ENCODE measurements at places on chromosomes 3 and 15.
A peak's percentile ranks its signal among the peaks of the same experiment; 100 is the strongest.

DNA sequence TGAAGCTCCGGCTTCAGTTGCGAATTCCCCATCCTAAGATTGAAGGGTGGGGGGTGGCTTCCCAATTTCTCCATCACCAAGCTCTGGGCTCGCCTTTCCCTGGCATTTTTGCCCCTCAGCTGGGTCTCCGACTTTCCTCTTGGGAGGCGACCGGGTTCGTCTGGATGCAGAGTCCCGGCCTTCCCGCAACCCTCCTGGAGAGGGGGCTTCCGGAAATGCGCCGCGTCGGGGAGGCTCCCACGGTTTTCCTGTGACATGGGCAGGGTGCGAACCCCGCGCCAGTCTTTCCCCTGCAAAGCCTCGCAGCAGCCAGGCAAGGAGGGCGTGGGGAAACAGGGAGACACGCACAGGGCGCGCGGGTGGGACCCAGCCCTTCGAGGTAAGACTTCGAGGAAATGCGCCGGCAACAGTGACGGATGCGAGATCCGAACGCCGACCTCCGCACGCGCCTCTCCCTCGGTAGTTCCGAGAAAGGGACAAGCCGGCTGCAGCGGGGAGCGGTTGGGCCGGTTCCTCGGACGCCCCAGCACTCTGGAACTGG, 466 bp upstream of the HCN4 start:
- DNase-seq = no peak

DNA sequence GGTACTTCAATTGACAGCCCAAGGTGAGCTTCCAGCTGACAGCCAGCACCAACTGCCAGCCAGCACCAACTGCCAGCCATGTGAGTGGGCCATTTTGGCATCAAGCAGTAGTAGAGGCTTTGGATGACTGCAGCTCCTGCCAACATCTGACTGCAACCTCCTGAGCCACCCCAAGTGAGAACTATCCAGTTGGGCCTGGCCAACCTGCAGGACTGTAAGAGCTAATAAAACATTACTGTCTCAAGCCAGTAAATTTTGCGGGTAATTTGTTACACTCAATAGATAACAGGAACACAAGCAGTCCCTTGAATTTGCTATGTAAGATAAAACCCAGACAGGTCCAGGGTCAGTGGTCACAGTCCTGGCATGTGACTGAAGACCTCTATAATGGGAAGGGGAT, 29.7 kb downstream of the EPHB1 start:
- peak; percentile 43 for DNase-seq

DNA sequence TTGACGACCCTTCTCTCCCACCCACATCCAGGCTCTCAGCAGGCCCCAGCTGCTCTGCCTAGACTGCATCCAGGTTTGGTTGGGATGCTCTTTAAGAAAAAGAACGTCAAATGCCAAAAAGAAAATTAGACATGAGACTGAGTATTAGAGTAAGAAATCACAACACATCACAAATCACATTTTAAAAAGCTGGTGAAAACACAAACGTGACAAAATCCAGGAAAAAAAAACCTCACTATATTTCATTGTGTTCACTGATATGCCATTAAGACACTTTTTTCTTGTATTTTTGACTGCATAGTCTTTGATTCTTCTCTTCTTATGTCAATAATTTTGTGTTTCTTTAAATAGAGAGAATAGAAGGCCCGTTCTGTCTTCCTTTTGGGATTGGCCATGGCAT, 243.7 kb downstream of the TLE3 start:
- no peak for DNase-seq

DNA sequence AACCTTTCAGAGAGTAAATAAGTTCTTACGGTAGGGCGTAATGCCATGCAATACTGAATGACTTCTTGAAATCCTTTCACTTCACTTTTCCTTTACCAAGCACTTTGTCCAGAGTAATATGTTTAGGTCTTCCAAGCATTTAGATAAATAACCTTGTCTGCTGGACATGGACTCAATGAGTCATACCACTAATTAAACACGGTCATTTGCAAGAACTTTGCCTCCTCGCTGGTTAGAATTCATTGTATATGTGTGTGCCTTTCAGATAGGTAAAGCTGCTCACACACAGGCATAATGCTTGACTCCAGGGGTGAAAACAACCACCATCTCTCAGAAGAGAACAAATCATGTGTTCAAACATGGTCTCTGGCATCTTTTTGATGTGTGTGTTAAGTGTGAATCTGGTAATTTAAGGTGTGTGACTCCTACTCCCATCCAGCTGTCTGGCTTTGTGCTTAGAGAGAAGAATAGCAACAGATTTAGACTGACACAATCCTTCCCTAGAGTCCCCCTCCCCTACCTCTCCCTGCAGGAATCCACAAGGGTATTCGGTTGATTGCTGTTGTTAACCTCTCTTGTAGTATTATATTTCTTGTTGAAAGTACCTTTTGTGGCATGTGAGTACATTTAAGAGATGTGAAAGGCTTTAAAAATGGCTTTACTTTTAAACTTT, 419.0 kb downstream of the CNTN4 start:
- no peak for DNase-seq

- DNase-seq = no peak
These were observed 70.1 kb upstream of the GLCE start for GRCh38 chr15:69090197-69090948.

GRCh38 chr3:74561881-74562280, 52.6 kb downstream of the CNTN3 start:
- DNase-seq = no peak

DNA sequence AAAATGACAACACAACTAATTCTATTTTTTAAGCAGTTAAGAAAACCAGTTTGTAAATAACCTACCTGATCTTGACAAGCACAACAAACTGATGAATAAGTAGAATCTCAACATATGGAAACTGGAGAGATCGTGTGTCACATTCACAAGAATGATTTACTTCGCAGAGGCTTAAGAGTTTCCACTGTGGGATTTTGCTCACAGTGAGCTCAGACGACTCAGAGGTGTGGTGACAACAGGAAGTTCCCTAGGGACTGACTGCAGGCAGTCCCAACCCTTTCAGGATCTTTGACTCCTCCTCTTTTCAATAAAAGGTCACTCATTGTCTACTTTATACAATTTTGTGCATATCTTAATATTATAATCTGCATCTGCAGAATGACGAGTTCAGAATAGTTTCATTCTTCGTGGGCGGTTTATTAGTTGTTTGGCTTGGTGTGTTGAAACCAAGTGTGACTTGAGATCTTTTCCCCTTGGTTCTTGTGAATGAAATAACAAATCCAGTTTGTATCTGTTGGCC, at the start of gene LIPH:
TSS of gene LIPH (minus strand) at position 231 of the 520 bp plus-strand sequence. CDS start at position 114, 117 bp downstream.
- peak; percentile 62 for DNase-seq

DNA sequence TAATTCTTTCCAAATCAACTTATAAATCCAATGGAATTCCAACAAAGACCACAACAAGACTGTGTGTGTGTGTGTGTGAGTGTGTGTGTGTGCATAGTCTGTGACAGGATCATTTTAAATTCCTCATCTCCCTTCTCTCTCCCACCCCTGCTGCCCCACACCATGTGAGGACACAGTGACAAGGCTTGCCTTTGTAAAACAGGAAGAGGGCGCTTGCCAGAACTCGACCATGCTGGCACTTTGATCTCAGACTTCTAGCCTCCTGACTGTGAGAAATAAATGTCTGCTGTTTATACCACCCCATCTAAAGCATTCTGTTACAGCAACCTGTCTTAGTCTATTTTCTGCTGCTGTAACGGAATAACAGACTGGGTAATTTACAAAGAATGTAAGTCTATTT, 99.1 kb downstream of the NSMCE3 start:
- no peak for DNase-seq

GRCh38 chr15:39260391-39260790, 320.5 kb upstream of the THBS1 start:
- no peak for DNase-seq

- no peak for DNase-seq
These were observed 95.3 kb upstream of the OXTR start for GRCh38 chr3:8864402-8865350.

- no peak for DNase-seq
These were observed 11.9 kb downstream of the P3H2 start for GRCh38 chr3:190108804-190109203.

DNA sequence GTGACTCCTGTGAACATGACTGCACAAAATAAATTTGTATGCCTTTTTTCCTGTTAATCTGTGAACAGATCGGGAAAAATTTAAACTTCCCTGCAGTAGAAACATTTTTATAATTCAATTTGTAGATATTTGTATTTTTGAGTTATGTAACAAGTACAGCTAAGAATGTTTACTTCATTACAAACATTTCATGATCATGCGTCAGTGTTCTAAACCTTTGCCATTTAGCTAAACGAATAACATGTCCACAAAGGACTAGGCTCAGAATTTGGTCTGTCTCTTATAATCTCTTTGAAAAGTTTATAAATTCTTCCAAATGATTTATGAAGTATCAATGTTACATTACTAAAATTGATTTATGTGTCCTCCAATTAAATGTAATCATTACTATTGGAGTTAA, 17.3 kb upstream of the CRYBG3 start:
- DNase-seq = no peak

DNA sequence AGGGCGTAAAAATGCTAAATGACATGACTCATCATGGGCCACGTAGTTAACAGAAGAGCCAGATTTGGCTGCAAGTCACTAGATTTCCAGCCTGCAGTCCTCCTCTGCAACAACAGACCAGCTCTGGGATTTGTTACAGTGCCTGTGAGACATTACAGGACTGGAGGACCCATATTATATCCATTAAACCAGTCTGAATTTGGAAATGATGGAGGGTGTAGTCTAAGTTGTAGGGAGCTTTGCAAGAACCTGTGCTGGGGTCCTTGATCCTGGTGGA, 10.8 kb downstream of the ZNF774 start:
- no peak for DNase-seq

GRCh38 chr3:178474526-178474925, 61.7 kb upstream of the KCNMB2 start:
- DNase-seq = peak; percentile 68

GRCh38 chr15:53762916-53763315, 3.5 kb upstream of the WDR72 start:
- DNase-seq = no peak

DNA sequence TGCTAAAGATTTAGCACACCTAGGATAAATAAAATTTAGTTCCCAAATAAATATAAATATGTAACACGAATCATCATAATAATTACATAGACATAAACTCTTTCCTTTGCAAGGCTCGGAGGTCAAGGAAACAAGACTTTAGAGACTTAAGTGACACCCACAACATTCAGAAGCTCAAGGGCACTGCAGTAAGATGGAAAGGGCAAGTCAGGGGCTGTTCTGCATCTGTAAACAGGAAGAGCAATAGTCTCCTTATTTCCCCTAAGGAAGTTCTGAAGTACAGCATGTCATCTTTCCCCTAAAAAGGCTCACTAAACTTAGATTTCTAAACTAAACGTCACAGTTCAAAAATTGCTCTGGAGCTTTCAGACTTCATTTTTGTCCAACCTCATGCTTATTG, 26.9 kb upstream of the KBTBD8 start:
- no peak for DNase-seq

- no peak for DNase-seq
These were observed 45.9 kb downstream of the IQCH start for GRCh38 chr15:67300266-67301025.

- no peak for DNase-seq
These were observed 7.0 kb downstream of the GNAI2 start for GRCh38 chr3:50242851-50243542.

DNA sequence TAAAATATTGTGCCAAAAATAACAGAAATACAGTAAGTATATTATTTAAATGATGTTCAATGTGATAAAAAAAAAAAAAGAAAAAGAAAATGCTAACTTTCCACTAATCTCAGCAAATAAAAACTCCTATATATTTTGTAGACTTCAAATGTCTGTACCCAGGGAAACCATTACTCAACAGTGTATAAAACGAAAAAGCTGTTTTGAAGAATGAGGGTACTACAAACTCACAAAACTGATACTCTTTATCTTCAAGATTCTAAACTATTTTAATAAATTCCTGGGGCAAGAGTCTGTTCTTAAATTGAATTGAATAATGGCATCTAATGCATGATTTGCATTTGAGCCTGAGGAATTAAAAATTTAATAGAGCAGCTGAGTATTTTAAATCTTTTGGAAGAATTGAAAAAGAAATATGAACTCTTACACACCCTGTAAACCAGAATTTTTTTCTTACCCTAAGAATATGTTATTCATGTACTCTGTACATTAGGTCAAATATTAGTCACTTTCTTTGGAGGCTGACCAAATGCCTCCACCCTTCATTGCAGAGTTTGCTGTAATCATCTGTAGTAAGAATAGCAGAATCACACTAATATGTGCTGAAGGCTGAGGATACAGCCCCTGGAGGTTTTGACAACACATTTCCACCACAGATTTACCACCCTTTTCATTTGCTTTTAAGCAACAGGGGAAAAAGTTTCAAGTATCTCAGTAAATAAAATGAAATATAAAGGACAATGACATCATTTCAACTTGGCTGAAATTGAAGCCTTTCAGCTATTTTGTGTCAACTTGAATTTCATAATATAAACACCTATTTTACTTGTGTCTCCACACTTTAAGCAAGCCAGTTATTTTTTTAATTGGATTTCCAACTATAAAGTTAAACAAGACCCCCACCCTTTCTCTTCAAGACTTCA, 79.7 kb downstream of the FBN1 start:
- DNase-seq = no peak

DNA sequence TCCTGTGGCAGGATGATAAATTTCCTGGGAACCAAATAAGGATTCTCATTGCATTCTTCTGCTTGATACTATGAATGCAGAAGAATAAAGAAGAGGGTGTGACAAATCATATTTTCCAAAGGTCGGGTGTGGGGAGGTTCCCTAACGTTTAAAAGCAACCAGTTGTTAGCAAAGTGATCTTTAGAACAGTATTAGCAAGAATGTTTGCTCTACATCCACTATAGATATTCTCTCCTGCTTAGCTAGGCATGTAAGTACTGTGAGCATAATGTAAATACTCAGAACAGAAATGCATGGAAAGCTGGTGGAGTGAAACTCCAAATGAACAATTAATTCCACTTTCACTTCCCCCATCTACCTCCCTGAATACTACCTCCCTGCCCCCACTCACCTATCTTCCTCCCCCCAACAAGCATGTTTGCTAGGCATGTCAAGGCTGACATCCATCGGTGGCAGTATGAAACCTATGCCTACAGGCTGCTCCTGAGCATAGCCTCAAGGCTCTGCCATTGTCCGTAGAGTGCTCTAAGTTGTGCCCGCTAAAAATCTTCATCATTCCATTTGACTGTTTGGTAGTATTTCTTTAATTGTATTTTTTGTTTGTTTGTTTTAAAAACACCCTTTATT, 329.7 kb downstream of the TIGIT start:
- peak; percentile 49 for DNase-seq

GRCh38 chr3:126342991-126343648, 14.1 kb downstream of the KLF15 start:
- DNase-seq = no peak

DNA sequence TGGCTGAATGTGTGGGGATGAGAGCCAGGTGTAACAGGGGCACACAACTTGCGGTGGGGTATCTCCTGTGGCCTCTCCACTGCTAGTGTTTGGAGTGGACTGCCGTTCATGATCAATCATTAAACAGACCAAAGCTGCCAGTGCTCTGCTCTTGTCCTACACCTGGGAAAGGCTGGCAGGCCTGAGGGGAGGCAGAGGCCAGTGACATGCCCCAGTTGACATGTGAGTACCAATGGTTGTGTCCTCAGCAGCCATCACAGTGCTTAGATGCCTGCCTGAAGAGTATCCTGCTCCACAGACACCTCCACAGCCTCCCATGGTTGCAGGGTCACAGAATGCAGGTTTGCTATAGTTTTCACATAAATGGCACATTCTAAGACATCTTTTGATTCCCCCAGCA, 348.4 kb downstream of the EPHB1 start:
- no peak for DNase-seq

GRCh38 chr3:157134620-157135191, 25.2 kb downstream of the CCNL1 start:
- DNase-seq = no peak

GRCh38 chr3:73045391-73045790, 16.1 kb upstream of the EBLN2 start:
- DNase-seq = no peak

Measured in NCI-H2029 (cell line).